Activated naive CD8-positive, alpha-beta T cell treated with anti-CD3 and anti-CD28 coated beads for 36 hours (primary cell): ENCODE measurements at places on chromosomes 1 and 21. TPM values are rescaled to one million over a fixed set of nuclear protein-coding genes. Genes with fewer than 3 reads are reported as not detected.

DNA sequence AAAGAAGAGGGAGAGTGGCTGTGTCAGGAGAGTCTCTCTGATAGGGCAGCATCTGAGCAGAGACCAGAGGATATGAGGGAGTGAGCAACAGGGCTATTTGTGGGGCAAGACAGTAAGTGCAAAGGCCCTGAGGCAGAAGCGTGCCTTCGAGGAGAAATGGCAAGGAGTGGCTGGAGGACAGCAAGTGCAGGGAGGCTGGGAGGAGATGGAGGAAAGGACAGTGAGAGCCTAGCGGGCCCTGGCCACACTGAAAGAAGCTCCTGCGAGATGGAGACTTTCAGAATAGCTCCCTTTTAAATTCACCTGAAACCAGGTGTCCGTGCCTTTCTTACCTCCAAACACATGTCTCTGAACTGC lies 25.2 kb downstream of the EXOC8 start:
- DNase-seq, result no peak

- peak; percentile 77 for DNase-seq
Observed at GRCh38 chr1:83860490-83861221, 138.3 kb downstream of the TTLL7 start.

NUDT4B gene
- 1.4 TPM for total RNA-seq

L1TD1 gene
- total RNA-seq, result 0.48 TPM

FCRL1 gene
- 0.74 TPM for total RNA-seq

- DNase-seq, result no peak
Observed at GRCh38 chr1:27789540-27790041, 16.6 kb downstream of the STX12 start.

WNT3A gene
- not detected for total RNA-seq

DNA sequence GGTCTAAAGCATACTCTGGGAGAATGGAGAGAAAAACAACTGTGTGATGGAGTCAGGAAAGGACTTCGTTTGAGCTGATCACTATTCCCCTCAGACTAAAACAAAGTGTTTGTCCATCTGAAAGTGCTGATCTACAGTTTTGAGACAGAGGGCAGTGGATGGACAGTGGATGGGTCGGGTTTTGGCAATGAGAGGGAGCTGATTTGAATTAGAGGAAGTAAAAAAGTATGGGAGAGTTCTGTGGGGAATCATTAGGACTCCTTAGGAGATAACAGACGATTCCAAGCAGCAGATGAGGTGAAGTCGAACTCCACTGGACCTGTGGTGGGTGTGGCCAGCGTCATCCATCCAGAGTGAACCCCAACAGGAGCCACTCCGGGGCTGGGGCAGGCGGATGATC lies 62.3 kb downstream of the PTGS2 start:
- DNase-seq, result no peak

DNA sequence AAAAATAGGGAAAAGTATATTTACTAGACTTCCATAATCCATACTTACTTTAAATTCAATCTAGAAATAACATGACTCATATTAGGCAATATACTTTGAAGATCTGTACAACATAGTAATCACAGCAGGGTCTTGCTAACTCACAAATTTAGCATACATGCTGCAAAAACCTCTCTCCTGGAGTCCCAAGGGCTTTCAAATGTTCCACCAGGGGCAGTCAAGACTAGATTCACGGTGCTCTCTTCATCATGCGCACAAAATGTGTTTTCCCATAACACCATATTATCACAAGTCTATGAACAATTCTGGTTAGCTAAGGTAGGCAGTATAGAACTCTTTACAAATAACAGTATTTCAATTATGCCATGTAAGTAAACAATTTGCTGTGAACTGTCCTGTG lies 45.8 kb downstream of the SSX2IP start:
- DNase-seq, result no peak

AK5 gene
- total RNA-seq, result 6.6 TPM

DNA sequence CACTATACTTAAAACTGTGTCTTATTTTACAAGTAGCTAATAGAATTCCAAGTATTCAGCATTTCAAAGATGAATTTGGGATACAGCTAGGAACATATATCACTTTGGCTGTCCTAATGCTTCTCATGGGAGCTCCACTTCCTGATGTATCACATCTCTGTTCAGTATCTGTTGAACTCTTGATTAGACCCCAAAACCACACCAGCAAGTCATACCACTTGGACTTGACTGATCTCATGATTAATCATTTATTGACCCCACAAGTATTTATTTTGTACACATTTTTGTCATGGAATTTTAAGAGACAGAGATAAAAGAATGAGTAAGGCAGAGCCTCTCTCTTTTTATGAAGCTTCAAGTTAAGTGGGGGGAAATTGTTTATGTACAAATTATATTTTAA lies 30.0 kb downstream of the TMPRSS15 start:
- DNase-seq, result no peak

E2F2 gene
- 37.5 TPM for total RNA-seq

DNA sequence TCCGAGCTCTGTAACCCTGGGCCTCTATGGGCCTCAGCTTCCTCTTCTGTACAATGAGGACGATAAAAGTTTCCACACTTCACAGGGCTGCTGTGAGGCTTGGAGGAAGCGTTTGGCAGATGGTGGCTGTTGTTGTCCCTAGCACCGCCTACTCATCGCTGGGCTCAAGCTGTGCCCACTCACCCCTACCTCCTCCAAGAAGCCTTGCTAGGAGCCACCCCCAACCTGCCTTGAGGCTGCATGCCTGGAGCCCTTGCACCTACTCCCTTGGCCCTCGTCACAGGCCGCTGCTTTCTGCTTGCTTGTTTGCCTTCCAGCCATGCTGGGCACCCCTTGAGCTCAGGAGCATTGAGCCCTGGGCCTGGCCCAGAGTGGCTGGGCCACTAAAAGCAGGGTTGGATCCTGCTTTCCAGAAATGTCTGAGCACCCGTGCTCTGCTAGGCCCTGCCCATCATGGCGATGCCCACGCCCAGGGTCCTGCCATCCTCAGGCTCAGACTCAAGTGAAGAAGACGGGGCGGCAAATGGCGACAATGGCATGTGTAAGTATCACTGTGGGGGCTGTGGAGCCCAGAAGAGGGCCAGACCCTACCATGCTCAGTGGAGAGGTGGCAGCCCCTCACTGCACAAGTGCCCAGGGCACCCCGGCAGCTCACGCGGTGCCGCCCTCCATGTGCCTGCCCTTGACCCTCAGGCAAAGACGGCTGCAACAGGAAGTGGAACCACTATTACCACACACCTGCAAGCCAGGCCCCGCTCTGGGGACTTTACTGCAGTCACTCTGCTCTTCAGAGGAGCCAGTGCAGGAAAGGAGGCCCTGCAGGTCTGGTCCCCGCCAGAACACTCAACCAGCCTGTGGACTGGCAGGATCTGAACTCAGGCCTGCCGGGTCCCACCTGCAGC lies 9.5 kb downstream of the SH3BGRL3 start:
- peak; percentile 62 for DNase-seq

ANKRD65 gene
- not detected for total RNA-seq

DNA sequence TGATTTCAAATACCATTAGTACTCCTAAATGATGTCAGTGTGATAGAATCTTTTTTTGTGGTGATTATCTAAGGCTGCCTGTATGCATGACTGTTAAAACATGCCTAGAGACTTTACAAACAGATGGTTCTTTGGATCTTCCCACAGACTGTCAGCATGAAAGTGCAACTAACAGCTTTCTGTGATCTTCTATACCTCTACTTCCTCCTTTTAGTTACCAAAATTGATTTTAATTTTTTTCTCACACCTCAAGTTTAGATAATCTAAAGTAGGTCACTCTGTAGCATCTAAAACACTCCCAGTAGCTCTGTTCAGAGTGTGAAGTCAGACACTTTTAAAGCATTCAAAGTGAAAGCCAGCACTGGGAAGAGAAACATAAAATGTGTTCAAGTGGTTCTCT lies 534.5 kb downstream of the PTPRC start:
- peak; percentile 1 for DNase-seq

DNA sequence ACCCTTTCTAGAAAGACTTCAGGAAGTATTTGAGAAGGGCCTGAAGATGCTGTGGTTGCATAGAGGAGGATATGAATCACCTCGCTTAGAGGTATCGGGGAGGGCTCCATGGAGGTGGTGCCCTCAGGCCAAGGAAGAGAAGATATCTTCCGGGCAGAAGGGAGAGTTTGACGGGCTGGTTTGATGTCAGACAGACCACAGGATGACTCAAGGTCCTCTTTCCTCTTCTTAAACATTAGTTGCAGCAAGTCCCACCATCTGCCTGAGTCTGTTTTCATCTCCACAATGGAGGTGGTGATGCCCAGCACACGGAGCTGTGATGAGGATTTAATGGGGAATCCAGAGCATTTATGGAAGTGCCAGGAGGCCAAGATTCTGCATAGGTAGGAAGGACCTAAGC lies 25.1 kb upstream of the RUNX3 start:
- DNase-seq, result peak; percentile 81

DNA sequence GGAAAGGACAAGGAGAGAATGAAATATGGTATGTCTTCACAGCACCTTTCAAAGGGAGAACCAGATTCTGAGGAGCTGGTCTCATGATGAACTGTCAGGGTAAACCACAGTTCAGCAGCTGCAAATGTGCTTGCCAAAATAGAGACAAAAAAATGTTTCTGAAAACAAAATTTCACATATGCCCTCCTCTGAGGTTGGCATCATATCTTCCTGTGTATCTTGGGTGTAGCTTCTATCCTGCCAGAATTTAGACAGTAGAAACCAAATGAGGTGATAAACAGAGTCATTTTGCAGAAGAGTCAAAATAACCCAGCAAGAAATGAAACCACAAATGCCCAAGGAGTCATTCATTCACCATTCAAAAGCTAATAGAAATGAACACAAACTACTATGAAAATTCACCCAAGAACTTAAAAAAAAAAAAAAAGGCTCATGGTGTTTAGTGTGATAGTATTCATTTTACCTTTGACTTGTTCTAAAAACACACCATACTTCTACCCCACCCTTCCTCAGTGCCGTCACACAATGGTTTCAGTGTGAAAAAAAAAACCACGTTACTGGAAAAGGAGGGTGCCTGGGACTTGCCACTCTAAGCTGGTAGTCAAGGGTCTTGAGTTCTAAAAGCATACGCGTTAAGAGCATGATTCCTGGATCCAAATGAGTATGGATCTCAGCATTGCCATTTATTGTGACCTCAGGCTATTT lies 18.5 kb downstream of the SELL start:
- peak; percentile 47 for DNase-seq

- no peak for DNase-seq
Observed at GRCh38 chr1:93702828-93703183, 21.2 kb upstream of the BCAR3 start.

GRCh38 chr1:176878750-176879536 lies 285.6 kb downstream of the ASTN1 start:
- DNase-seq, result no peak

DNA sequence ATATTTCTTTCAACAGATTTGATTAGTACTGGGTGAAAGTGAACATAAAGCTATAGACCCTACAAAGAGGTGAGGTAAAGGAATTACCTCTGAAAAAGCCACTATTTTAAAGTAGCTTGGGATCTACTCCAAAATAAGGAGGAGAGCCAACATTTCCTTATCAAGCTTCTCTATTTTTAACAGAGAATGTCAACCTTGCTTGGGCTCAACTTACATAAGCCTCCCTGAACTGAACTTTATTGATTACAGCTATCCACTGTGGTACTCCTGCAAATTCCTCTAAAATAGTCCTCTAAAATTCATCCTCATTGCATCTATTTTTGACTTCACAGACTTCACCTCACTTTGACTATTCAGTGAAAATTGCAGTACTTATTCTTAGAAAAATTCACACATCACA lies 10.3 kb downstream of the ZNHIT6 start:
- no peak for DNase-seq

SH2D2A gene
- 186 TPM for total RNA-seq

SLAMF7 gene
- total RNA-seq, result 162 TPM

DNA sequence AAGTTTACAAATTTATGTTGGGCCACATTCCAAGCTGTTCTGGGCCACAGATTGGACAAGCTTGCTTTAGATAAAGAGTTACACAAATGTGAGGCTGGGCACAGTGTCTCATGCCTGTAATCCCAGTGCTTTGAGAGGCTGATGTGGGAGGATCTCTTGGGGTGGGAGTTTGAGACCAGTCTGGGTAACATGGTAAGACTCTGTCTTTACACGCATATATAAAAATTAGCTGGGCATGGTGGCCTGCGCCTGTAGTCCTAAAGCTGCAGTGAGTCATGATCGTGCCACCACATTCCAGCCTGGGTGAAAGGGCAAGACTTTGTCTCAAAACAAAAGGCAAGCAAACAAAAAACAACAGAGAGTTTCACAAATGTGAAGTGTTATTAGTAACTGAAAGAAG lies 5.9 kb upstream of the VCAM1 start:
- peak; percentile 10 for DNase-seq

ST6GALNAC3 gene
- total RNA-seq, result 3.0 TPM

DNA sequence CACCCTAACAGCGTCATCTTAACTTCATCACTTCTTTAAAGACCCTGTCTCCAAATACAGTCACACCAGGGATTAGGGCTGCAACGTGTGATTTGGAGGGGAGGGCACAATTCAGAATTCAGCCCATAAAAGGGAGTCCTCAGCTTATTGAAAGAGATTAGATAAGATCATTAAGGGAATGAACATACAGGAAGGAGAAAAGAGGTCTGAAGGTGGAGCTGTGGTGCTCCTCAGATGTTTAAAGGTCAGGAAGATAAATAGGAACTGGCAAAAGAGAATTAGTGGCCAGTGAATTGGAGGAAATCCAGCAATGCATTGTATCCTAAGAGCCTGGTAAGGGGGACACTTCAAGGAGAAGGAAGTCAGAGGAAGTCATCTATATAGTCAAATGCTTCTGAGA lies 113.5 kb downstream of the PROX1 start:
- DNase-seq, result no peak

CCDC17 gene
- 1.1 TPM for total RNA-seq

GRCh38 chr21:36388835-36389234 lies 3.6 kb downstream of the CHAF1B start:
- DNase-seq, result no peak

- no peak for DNase-seq
Observed at GRCh38 chr1:235724730-235725129, 75.1 kb upstream of the GNG4 start.

GRCh38 chr1:18950401-18951026 lies 6.0 kb downstream of the IFFO2 start:
- DNase-seq, result no peak

DNA sequence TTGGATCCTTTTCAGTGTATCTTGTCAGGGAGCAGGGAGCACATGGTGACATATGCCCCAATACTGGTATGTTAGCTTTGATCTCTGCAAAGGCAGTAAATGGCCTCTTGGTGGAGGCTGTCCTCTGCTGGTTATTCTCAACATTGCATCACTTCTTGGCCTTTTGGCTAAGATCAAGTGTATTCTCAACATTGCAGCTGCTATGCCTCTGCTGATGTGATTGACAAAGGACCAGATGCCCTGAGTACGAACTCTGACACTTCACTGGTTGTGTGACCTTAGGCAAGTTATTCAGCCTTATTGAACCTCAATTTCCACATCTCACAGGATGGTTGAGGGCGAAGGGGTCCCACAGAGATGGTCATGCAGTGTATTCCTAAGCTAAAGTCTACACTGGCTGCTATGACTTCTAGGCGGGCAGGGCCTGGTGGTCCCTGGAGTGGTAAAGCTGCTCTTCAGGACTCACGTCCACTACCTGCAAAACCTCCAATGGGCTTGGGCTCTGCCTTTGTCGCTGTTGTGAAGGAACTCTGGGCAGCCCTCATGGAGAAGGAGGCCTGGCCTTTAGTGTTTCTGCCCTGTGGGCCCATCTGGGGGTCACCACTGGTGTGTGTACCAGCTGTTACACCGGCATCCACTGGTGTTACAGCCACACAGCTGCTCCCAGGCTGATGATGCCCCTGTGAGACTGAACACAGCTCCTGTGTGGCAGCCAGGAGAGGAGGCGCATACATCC lies 64.8 kb downstream of the DNTTIP2 start:
- DNase-seq, result peak; percentile 28
